PC-3 (cell line): ENCODE measurements at places on chromosomes 2 and 18. TPM values are rescaled to one million over a fixed set of nuclear protein-coding genes. Genes with fewer than 3 reads are reported as not detected.
A peak's percentile ranks its signal among the peaks of the same experiment; 100 is the strongest.

GRCh38 chr2:147663153-147663961, 181.5 kb upstream of the ACVR2A start:
- no peak for DNase-seq

- DNase-seq = peak; percentile 15
Measured at GRCh38 chr2:79512442-79513401, at the start of gene CTNNA2. Gene CTNNA2 (plus strand): TSS chr2:79513051.

CBLN2 gene
- not detected in 2 replicates for total RNA-seq

- DNase-seq = no peak
Measured at GRCh38 chr18:28791101-28791500, 614.2 kb upstream of the CDH2 start.

- DNase-seq = no peak
Measured at GRCh38 chr18:55280503-55280902, 307.5 kb downstream of the TCF4 start.

ABCB11 gene
- total RNA-seq = 0.11 and 0.29 TPM in 2 replicates

- no peak for DNase-seq
Measured at GRCh38 chr2:33029926-33030325, 83.2 kb downstream of the LTBP1 start.

DNA sequence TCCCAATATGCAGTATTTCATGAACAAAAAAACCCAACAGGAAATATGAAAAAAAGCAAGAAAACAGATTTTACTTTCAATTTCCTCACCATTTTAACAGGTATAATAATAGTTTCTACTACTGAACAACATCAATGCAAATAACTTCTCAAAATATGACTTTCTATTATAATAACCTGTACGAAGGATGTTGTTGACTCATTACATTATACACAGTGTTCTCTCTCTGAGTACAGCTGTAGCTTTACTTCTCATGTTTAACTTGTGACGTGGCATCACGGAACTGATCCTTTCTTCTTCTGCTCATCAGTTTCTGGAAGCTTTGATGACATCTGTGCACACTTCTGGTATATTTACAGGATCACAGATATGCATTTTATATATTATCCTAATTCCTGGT, 40.0 kb downstream of the FAM228A start:
- no peak for DNase-seq

GRCh38 chr2:95526360-95527341, 42.1 kb upstream of the TRIM43B start:
- peak; percentile 67 for DNase-seq

TRIM43 gene
- total RNA-seq = not detected in 2 replicates

NCOA1 gene
- 7.5 and 8.2 TPM in 2 replicates for total RNA-seq

PAX8 gene
- total RNA-seq = 2.6 and 3.4 TPM in 2 replicates

DNA sequence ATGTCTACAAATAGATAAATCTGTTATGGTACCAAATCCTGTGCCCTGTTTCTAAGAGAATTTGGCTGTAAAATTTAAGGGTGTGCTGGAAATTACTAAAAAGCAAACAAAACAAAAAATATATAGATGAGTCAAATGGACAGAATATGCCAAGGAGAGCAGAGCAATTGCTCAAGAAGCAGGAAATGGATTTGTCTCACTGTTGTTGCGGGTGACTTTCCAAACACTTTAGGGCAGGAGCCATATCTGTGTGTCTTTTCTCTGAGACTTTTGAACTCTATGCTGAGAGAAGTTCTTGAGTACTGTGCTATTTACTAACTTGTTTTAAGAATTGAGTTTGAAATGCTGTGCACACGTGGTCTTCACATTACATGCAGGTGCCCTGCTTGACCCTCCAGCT, 221.7 kb downstream of the PHLPP1 start:
- peak; percentile 72 for DNase-seq

ACKR3 gene
- 0.86 and 3.1 TPM in 2 replicates for total RNA-seq

DNA sequence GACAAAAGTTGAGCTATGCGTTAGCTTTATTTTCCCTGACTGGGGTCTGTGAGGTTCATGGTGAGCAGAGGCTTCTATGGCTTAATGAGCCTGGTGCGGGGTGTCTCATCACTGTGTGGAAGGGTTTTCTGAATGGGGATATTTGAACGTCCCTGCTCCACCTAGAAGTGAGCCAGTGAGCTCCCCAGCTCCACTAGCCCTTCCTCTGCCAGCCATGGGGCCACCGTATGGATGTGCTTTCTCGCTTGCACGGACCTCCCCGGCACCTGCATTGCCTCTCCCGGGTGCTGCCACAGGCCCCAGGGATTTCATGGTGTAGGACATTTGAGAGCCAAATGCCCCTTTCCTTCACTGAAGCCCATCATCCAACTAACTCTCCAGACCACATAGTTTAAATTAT, 37.8 kb downstream of the CYP26B1 start:
- no peak for DNase-seq

ACTG2 gene
- 1.6 and 3.8 TPM in 2 replicates for total RNA-seq

- no peak for DNase-seq
Measured at GRCh38 chr2:79223539-79223938, 64.0 kb upstream of the REG3A start.
